ENCODE measurements at places on chromosomes 5 and 9. TPM values are rescaled to one million over a fixed set of nuclear protein-coding genes. Genes with fewer than 3 reads are reported as not detected.
A peak's percentile ranks its signal among the peaks of the same experiment; 100 is the strongest.

- no peak for DNase-seq
Observed at GRCh38 chr5:80745490-80745889, 90.7 kb upstream of the DHFR start.

DNA sequence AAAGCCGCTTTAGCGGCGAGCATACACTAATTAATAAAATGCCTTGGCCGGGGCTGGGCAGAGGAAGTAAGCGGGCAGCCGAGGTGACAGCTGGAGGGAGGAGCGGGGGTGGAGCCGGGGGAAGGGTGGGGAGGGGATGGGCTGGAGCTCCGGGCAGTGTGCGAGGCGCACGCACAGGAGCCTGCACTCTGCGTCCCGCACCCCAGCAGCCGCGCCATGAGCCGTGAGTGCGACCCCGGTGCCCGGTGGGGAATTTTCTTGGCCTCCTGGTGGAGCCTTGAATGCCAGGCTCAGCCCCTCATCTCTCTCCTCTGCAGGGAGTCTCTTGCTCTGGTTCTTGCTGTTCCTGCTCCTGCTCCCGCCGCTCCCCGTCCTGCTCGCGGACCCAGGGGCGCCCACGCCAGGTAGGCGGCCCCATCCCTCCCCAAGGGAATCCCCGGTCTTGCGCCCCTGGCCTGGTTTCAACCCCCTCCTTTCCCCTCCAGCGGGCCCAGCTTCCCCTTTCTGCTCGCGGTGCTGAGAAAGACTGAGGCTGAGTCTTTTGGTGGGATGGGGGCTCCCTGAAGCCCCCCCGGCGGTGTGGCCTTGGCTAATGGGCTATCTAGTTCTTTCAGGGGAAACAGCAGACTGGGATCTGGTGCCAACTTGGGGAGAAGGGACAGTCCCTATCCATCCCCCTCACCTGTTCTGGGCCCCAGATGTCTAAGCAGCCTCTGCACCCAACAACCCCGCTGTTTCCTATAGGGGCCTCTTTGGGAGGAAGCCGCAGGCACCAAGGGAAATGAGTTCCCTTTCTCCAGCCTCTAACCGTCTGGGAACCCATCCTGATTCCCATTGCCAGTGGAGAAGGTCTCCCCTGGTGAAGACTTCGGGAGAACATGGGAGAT is at the start of gene PTGS1:
Gene PTGS1, plus strand, starts transcription at position 156 of the 887 bp plus-strand sequence. Its CDS starts 61 bp downstream, at position 217.
- DNase-seq, result no peak

The GEMIN5 gene
- 13.4 TPM for total RNA-seq

GRCh38 chr5:54659700-54660131 is 142.2 kb downstream of the SNX18 start:
- peak; percentile 49 for DNase-seq

DNA sequence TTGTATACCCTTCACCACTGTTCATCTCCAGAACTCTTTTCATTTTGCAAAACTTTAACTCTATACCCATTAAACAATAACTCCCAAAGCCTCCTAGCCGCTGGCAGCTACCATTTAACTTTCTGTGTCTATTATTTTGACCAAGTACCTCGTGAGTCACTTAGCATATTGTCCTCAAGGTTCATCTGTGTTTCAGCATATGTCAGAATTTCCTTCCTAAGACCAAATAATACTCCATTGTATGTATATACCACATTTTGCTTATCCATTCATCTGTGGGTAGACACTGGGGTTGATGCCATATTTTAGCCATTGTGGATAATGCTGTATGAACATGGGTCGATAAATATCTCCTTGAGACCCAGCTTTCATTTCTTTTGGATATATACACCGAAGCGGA is 17.4 kb downstream of the ERBIN start:
- no peak for DNase-seq

The IL3 gene
- total RNA-seq, result not detected

DNA sequence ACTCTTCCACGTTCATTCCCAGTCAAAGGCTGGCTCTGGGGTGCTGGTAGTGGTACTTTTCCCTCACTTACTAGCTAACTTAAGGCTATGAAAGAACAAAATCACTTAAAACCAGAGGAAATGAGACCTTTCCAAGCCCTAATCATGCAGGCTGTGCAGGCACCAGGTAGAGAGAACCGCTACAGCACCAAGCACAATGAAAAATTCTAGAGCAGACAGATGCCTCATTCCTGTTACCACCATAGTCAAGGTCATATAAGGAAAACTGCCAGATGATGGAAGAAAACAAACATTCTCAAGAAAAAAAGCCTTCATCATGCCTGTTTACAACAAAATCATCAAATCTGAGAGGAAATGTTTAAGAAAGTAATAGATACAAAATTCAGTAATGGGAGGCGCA is 374.4 kb upstream of the PDE4D start:
- no peak for DNase-seq

GRCh38 chr9:26058111-26058895 is 380.1 kb upstream of the TUSC1 start:
- no peak for DNase-seq

DNA sequence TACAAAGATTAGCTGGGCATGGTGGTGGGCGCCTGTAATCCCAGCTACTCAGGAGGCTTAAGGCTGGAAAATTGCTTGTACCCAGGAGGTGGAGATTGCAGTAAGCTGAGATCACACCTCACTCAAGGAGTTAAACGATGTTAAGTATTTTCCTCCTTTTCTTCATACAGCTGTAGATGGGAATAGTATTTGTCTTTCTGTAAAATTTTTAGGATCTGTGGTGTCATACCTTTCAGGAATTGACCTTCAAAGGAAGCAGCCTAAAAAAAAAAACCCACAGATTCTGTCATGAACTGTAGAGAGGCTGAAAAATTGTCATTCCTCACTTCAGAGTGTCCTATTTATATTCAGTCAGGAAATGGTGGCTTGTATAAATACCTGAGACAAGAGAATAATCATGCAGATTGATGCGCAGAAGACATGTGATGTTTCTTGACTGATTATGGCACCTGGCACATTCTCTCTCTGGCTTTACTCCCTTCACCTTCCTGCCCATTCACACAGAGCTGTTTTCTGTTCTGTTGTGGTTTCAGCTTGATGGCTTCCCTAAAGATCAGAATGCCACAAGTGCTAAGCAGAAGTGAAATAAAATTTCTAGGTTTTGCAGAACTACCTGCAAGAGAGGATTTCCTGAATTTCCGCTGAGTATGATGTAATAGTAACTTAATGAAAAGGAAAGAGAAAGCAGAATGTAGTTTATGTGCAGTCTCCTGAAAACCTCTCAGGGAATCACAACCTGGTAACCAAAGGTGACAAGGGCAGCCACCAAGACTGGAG is 3.8 kb downstream of the IFNA1 start:
- no peak for DNase-seq

The RNF14 gene
- total RNA-seq, result 93.3 TPM

DNA sequence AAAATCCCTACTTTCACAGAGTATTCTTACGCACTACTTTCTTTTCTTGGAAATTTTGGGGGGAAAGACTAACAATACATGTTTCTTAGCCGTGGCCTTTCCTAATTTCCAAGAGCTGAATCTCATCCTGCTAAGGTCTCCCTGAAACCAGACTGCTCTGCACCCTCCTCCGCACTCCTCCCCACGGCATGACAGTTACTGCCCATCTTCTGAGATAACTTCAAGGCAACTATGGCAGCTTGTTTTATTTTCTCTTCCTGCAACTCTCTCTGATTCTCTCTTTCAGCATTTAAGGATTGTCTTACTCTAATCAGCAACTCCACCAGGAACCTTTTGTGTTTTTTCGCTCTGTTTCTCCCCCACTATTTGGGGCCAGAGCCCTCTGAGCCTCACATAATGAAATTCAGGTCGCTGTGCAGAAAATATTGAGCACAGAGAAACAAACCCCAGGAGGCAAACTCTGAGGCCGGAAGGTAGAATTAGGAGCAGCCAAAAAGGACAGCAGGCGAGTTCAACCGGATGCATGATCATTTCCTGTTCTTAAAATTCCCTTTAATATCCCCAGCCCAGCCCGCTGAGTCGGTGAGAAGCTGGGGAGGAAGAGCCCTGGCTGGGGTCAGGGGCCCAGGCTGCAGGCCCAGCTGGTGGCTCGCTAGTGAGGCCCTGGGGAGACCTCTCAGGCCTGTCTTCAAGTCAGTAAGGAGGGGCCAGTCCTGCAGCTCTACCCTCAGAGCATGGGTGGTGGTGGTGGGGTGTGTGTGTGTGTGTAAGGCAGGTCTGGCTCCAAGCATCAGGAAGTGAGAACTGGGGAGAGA is 213.6 kb upstream of the S1PR3 start:
- DNase-seq, result no peak

GRCh38 chr9:134484479-134484878 is 157.1 kb upstream of the COL5A1 start:
- no peak for DNase-seq

GRCh38 chr9:37916471-37917312 is 12.8 kb upstream of the SLC25A51 start:
- DNase-seq, result no peak

GRCh38 chr5:169063316-169063953 is 237.5 kb downstream of the SLIT3 start:
- no peak for DNase-seq

DNA sequence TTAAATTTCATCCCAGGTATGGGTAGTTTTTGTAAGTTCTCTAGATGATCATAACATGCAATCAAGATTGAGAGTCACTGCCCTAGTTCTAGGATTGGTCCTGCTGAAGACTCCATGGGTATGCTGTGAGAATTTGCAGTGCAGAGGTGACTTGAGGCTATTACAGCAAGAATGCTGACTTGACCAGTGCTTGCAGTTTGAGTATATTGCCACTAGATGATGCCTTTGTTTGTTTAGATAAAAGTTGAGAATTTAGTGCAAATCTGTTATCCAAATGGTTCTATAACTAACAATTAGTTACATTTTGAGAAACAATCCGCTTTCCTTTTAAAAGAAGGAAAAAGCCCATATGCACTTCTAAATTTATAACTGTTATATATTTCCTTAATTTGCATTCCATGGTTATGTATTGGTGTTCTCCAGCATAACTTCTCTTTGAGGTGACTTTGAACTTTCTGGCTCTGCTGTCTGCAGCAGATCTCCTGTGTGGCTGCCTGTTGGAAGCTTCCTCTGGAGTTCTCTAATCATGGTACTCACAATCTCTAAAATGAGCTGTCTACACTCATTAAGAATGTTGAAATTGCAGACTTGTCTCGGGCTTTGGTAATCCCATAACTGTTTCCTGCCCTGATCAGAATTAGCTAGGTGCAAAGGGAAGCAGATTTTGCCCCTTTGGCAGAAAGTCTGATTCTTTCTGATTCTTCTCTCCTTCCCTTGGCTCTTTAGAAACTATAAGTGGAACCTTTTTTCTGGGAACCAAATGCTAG is 24.9 kb downstream of the MELK start:
- no peak for DNase-seq

The TNC gene
- total RNA-seq, result 87.1 TPM

DNA sequence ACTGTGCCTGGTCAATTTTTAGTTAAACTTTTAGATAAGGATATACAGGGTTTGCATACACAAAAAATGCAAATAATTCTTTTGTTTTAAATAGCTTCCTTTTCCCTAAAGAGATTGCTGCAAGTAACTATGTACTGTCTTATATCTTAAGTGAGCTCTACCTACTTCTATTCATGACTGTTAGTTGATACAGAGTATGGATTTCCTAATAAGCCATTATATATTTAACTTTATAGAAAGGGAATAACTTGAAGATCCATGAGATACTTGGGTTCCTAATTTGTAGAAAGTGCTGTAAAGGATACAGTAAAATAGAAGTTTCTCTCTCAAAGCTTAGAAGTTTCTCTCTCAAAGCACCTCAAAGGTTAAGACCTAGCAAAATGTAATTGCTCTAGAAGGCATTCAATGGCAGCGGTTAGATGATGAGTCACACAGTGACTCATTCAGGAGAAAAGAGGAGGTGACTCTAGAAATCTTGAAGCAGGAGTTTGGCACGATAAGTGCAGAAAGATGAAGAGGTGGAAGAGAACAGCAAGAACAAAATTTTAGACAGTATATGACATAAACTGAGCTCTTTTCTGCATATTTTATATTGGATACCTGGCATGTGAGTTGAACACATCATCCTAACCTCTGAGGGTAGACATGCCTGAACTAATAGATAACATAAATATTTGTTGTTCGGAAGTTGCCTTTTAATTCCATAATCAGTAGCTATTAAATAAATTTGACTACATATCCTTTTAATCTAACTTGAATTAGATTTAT is 5.5 kb upstream of the DNAJC21 start:
- DNase-seq, result no peak

DNA sequence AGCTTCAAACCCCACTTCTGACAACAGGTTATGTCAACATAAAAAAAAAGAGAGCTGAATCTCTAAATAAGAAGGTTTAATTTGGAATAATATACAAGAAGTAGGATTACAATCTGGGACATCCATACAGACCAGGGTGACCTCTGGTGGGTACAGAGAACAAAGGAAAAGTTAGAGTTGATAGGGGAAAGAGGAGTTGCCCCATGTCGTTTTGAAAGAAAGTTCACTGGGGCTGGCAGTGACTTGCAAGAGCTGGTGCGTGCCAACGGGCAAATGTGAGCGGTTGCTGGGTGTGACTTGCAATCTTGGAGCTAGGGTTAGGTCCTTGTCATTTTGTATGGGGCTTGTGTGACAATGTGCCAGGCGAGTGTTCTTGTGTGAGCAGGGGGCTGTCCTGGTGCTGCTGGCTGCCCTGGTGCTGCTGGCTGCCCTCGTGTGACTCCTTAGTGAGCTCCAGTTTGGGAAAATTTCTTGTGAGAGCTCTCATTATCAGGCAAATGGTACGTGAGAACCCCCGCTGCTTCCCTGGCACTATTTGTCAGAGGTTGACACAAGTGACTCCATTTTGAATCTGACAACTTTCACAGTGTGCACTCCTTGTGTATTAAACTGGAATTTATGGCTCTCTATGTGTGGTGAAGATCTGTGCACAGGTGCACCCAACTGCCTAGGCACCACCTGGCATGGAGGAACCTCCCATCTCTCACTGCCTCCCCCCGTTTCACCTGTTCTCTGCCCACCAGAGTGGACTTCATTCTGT is 69.8 kb downstream of the UBE2QL1 start:
- no peak for DNase-seq

- no peak for DNase-seq
Observed at GRCh38 chr5:68359699-68360098, 144.1 kb downstream of the PIK3R1 start.
